Stimulated activated CD4-positive, alpha-beta T cell treated with anti-CD3 and anti-CD28 coated beads, Interleukin-15, amount 100 ng/mL, for 24 hours (primary cell): ENCODE measurements at places on chromosomes 6 and 20.

GRCh38 chr6:95364016-95364604 is 213.2 kb upstream of the MANEA start:
- DNase-seq = no peak

GRCh38 chr6:118419448-118420394 is 128.4 kb upstream of the PLN start:
- DNase-seq = no peak

DNA sequence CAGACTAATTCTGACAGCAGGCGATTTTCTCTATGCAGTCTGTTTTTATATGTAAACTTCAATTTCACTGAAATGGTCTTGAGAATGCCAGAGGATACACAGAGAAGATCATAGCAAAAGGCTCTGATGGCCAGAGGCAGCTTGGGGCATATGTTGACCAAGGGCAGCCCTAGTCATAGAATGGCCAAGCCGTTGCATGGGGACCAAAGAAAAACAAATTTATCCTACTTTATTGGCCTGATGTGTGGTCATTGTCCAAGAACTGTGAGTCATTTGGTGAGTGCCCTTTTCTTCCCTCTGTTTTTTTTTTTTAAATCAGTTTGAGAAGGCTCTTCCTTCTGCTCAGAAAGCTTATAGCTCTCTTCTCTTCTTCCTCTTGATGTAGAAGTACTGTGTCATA is 5.8 kb downstream of the HDGFL1 start:
- DNase-seq = no peak

DNA sequence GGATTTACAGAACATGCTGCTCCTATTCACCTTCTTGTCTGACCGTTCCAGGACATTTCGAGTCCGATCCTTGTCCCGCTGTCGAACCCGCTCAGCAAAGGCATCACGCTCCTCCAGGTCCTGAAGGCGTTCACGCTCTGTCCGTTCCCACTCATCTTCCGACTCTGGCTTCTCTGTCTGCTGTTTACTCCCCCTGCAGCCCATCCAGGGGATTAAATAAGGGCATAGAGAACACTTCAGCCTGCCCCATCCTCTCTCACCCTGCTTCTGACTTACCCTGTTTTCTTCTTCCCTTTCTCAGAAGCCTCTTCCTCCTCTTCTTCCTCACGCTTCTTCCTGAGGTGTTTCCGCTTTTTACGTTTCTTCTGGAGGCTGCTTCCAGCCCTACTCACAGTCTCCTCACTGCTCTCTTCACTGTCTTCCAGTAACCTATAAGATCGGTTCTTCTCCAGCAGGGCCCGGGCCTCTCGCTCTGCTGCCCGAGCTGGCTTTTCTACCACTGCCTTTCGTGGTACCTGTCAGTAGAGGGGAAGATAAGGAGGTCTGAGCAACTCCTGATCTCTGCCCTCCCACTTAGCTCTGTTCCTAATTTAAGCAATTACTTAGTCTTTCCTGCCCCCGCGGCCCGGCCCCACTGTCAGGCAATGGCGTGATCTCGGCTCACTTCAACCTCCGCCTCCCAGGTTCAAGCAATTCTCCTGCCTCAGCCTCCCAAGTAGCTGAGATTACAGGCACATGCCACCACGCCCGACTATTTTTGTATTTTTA is 1.9 kb downstream of the DHX16 start:
- DNase-seq = no peak

DNA sequence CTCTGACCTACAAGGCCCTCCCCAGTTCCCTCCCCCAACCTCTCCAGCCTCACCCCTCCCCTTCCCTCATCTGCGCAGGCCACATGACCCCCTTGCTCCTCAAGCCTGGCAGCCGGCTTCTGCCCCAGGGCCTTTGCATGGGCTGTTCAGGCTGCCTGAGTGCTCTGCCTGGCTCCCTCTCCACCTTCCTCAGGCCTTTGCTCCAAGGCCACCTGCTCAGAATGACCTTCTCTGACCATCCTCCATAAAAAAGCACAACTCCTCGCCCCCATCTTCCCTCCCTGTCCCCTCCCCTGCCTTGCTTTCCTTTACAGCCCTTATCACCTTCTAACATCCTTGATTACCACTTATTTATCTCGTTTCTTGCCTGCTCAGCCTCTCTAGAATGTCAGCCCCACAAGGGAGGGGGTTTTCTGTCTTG is 38.7 kb downstream of the SPDEF start:
- no peak for DNase-seq

DNA sequence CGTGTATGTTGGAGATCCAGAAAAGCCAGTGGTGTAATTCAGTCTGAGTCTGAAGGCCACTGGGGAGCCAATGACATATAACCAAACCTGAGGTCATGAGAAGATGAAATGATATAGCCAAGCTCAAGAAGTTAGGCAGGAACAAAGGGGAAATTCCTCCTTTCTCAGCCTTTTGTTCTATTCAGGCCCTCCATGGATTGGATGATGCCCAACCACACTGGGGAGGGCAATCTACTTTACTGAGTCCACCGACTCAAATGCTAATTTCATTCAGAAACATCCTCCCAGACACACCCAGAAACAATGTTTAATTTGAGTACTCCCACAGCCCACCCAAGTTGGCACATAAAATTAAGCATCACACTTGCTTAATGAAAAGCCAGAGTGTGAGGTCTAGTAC is 183.6 kb downstream of the GJA1 start:
- no peak for DNase-seq

GRCh38 chr6:15336900-15337560 is 91.2 kb downstream of the JARID2 start:
- DNase-seq = no peak

DNA sequence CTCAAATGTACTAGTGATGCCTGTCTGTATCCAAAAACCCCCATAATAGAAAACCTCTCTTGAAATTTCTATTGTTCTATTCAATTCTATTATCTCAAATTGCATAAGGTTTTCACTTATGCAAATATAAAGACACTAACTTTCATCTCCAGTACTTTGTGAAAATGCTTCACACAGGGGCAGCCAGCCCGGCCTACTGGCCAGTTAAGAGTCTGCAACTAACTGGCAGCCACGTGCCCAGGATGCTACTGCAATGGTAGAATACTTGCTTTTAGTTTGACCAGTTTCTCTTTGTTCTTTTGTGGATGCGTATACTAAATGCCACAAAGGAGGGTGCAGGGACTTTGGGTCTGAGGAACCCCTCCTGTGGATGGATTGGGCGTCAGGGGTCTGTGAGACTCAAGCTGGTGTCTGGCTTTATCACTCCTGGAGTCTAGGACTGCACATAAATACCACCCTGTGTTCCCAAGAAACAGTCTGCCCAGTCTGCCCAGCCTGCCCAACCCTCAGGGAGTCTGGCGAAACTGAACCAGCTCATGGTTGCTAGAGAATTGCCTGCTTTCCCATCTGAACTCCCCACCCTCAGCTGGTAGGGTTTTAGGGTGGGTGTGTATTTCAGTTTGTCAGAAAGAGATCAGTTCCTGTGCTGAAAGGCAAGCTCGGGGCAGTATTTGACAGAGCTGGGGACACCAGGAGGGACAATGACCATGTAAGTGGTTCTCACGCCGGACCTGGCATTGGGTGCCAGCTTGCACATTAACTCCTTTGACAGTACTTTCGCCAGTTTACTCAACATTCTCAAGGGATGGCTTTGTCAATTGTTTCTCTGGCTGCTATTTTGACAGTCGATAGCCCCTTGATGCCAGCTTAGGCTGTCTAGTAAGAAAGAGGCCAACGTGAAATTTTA is 558.2 kb upstream of the JAG1 start:
- no peak for DNase-seq

GRCh38 chr6:146878952-146879340 is 280.2 kb downstream of the ADGB start:
- no peak for DNase-seq

DNA sequence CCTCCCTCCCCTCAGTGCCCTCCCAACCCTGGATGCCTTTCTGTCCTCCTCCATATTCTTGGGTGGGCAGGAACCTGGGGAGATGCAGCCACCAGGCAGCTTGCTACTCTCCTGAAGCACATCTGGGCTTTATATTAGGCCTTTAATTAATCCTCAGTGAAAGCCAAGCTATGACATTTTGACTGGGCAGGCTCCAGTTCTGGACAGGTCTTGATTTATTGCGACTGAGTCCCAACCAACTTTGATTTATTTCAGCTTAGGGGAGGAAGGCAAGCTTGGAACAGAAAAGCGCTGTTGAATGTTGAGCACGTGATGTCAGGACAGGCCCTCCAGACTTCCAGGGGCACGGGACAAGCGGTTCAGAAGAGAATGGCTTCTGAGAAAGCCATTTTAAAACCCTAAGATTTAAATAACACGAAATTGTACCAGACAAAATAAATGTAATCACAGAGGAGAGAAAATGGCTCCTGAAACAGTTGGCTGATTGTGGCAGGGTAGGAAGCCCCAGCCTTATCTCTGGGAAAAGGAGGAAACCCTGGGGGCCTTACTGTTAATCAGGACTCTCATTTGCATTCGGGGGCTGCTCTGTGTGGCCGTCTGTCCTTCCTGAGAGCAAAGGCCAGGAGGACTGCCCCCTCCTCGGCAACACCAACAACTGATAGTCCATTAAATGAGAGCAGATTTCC is 294.2 kb downstream of the FOXC1 start:
- DNase-seq = no peak

DNA sequence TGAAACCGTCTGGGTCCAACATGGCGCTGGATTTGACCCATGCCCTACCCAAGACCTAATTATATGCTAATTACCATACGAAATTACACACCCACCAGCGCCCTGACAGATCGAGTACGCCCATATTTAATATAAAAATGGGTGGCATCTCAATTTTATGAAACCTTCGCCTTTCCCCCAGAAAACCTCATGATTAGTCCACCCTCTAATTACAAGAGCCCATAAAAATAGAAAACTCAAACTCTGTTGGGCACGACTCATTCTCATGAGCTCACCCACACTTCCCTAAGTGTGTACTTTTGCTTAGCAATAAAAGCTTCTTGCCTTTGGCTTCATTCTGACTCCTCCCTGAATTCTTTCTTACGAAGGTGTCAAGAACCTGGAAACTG is 136.4 kb downstream of the OR2B2 start:
- DNase-seq = no peak

GRCh38 chr20:6070829-6071695 is 17.2 kb upstream of the LRRN4 start:
- no peak for DNase-seq
